Fibroblast of upper back skin (primary cell): ENCODE measurements at places on chromosomes 7 and 10.

DNA sequence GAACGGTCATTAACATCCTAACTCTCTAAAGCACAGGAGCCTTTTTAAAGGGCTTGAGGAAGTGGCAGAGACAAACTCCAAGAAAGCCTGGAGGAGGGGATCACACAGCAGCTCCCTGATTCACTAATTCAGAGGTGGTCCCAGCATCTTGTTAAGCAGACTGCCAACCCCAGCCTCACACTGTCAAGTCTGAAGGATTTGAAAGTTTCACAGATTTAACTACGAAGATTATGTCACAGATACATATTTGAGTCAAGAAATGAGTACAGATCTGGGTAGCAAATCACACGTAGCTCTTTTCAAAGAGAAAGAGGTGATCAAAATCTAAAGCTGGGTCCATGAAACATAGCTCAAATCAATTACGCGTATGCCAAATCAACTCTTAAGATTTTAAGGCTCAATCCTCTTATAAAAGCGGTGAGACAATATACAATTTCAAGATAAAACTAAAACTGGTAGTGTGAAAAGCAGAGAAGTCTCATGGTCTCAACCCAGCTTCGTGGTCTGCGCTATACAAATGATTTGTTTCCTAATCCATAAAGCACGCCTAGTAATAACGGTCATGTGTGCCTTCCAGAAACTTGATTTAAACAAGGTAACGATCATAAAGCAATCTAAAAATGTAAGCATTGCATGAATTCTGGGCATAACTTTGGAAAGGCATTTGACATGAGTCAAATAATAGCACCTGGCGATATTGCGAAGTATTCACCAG lies 229.9 kb upstream of the MKLN1 start:
- no peak for DNase-seq

DNA sequence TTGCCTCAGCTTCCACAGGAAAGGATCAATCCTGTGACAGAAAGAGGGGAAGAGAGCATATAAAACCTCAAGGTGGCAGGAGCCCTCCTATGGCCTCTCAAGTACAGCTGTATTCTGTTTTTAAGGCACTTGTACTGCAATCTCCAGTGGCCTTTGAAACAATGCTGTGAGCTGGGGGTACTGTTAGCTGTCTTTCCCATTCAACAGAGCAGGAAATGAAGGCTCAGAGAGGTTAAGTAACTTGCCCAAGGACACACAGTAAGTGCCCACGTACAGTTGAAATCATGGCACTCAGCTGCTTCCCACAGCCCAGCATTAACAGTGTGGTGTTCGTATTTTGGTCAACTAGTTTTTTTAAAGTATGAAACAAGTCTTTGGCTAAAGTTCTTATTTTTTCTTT lies 34.0 kb downstream of the DUSP5 start:
- no peak for DNase-seq

- DNase-seq = no peak
Observed at GRCh38 chr7:131139462-131139861, 188.2 kb upstream of the MKLN1 start.

DNA sequence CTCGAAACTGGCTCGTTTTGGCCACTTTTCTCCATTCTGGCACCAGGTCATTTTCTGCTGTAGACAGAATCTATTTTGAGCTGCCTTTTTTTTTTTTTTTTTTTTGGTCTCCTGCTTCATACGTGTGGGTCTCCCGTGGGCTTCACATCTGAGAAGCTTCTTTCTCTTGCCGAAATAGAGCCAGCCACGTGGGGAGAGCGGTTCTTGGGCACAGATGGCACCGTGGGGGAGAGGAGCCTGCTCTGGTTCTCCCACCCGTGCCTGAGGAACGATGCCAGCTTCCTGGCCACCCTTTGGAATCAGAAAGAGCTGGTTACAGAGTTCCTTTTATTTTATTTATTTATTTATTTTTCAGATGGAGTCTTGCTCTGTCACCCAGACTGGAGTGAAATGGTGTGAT lies 48.7 kb upstream of the OCM2 start:
- DNase-seq = no peak

DNA sequence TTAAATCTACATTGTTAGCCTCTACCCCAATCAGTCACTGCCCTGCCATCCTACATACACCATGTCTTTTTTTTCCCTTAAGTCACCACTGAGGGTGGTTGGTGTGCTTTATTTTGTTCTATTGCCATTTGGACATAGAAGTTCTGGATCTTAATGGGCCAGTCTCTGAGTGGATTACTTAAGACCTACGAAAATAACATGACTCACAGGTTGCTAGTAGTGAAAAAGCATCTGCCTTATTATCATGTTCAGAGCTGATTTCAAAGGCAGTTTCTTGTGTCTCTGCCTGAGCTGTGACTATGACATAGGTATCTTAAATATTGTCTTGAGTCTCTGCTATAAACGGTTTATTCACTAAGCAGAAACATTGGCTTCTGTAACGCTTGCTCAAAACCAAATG lies 410.8 kb downstream of the MDFIC start:
- no peak for DNase-seq
